ENCODE measurements at places on chromosomes 11 and 22.

DNA sequence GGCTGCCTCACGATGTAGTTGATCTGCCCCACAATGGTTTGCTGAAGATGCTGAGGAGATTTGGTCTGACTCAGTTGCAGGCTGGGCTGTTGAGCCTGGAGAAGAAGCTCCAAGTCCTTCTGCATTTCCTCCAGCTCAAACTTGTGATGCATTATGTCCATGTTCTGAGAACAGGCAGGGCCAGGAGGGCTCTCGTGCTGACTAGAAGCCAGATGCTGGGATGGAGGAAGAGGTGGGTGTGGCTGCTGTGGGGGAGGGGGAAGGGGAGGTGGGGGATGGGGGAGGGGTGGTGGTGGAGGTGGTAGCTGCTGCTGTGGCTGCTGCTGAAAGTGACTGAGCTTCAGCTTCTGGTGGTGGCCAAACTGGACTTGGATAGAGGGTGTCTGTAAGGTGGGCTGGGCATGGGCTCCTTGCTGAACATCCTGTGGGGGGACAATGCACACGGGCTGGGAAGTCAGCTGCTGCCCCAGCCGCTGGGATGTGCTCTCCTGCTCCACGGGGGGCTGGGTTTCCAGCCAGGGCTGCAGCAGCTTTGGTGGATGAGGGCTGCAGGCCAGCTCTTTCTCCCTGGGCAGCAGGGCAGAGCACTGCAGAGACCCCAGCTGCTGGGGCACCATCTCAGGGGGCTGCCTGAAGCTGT, 42.1 kb downstream of the TRIM66 start:
- DNase-seq = no peak

DNA sequence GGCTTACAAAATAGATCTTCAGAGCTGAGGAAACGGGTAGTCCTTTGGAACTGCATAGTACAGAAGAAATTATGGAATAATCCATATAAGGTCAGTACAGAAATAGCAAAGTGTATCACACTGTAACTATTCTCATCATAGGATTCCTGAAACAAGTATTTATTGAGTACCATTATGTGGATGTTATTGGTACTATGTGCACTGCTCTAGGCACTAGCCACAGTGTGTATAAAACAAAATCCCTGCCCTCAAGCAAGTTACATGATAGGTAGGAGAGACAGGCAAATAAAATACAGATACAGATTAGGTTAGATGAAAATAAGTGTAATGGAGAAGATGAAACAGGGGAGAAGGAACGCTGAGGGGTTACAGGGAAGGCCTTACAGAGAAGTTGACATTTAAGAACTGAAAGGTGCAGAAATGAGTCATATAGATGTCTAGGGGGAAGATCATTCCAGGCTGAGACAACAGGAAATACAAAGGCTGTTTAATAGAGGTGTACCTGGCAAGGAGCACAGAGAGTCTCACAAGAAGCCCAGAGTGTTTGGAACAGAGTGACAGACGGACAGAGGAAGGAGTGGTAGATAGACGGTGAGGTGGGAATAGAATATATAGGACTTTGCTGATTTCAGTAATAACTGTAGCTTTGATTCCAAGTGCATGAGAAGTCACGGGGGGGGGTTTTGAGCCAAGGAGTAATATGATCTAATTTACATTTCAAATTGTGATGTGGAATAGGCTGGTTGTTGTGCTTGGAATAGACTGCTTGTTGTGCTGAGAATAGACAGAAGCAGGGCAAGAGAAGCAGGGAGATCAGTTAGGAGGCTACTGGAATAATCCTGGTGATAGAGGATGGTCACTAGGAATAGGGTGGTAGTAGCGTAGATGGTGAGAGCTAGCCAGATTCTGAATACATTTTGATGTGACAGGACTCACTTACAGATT, 13.7 kb downstream of the RNF141 start:
- no peak for DNase-seq

DNA sequence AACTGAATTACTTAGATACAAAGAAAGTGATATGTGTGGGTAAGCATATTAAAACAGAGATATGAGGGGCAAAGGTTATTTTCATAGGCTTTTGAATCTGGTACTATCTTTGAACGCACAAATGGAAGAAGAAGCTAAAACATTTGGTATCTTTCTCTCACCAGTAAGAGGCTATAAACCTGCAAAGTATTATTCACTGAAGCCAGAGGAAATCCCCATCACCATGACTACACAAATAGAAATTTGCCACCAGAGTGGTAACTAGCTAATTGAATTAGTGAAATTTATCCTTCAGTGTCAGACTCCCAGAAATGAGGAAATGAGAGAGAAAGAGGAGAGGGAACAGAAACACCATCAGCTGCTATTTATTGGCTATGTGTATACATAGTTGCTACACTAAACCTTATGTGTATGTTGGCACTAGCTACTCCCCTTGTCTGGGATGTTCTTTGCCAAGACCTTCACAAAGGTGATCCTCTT, 503.4 kb downstream of the DLG2 start:
- DNase-seq = no peak

DNA sequence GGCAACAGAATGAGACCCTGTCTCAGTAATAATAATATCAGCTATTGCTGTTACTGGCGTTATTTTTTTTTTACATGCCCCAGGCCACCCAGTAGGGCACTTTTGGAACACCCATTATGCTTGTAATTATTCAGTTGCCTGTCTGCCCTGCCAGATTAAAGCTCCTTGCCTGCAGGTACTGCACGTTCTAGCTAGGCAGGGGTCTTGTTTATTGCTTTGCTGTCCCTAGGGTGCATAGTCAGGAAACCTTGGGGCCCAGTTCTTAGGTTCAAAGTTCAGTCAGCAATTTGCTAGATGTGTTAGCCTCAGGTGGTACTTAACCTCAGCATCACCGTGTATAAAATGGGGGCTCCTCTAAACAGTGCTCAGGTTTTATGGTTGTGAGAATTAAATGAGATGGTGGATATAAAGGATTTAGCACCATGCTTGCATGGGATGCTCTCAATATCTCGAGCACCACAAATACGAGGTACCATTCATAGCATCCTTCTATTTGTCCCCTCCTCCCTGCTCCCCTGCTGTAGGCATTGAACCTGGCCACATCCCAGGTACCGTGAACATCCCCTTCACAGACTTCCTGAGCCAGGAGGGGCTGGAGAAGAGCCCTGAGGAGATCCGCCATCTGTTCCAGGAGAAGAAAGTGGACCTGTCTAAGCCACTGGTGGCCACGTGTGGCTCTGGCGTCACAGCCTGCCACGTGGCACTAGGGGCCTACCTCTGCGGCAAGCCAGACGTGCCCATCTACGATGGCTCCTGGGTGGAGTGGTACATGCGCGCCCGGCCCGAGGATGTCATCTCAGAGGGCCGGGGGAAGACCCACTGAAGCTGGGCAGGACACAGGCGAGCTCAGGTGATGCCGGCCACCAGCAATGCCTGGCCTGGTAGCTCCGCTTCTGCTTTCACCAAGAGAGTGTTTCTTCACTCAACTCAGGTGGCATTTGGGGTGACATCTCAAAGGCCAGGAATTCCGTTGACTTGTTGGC, 9.4 kb downstream of the MPST start:
- DNase-seq = no peak

DNA sequence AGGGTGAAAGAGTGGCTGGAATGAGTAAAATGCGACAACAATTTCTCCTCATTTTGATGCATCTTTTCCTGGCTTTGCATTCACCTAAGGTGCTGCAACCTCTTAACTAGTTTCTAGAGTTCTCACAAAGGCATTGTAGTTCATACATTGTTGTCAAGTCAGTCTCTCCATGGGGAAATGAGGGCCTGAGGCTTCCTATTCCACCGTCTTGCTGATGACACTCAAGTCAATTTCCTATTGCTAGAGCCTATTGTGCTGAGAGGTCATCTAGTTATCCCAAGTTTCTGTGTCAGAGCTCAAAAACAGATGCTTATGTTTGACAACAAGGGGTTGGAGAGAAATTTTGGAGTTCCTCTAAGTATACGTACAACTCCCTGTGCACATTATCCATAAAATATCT, 11.6 kb upstream of the MS4A6A start:
- no peak for DNase-seq

DNA sequence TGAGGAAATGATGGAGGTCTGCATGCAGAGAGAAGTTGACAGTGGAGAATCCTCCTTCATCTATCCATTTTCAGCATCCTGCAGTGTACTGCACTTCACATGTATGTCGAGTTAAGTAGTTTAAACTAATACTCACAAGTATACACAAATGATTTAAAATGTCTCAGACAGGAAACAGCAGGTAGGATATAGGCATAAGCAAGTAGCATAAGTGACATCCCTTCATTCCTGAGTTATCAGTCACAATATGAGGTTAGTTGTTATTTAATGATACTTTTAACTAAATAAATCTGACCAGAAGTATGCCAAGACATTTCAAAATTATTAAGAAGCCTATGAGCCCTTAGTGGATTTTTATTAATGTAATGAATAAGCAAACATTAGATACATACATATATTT, 37.4 kb downstream of the MTMR2 start:
- DNase-seq = no peak

DNA sequence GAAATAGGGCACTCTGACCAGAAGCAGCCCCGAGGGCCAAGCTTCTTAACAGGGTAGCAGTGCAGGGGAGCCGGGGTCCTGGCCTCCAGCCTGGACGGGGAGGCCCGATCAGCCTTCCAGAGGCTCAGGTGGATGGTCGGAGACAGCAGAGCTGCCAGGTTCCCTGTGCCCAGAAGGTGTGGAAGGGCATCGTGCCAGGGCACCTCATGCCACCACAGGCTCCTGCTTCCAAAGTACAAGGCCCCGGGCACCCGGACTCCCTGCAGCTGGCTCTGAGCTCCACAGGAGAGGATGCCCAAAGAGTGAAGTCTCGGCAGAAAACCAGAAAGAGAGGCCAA, 14.3 kb downstream of the EHD1 start:
- DNase-seq = no peak

GRCh38 chr22:37904572-37905533, 1.2 kb upstream of the MICALL1 start:
- no peak for DNase-seq

DNA sequence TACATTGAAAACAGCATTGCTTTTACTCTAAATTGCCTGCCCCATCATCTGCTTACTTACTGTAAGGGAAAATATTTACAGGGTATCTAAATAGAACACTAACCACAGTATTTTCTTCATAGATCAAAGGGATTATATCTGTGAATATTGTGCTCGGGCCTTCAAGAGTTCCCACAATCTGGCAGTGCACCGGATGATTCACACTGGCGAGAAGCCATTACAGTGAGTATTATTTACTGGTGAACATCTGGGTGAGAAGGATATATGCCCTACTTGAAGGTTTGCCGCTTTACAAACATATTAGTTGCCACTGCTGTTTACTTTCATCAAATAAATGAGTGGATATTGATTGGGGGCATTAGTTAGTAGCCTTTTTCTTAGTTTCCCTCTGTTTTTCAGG, 5.9 kb upstream of the CNTF start:
- DNase-seq = no peak

DNA sequence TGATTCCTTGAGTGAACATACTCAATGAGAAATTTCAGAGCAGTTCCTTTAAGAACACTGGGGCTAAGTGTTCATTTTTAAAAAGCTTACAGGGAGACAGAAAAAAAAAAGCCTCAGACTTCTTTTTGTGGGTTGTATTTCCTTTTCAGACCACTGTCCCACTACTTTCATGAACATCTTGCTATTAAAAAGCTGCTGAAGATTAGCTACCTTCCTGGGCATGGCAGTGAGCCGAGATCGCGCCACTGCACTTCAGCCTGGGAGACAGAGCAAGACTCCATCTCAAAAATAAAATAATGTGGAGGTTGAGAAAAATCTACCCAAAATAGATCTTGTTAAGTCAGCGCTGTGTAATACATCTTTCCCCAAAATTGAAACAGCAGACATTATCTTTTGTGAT, 10.8 kb downstream of the TRAF6 start:
- no peak for DNase-seq

GRCh38 chr11:31702966-31703365, 108.2 kb downstream of the PAX6 start:
- no peak for DNase-seq

- no peak for DNase-seq
Observed at GRCh38 chr11:133515107-133515506, 17.2 kb downstream of the OPCML start.

GRCh38 chr11:8258289-8258688, 5.4 kb downstream of the LMO1 start:
- DNase-seq = no peak

DNA sequence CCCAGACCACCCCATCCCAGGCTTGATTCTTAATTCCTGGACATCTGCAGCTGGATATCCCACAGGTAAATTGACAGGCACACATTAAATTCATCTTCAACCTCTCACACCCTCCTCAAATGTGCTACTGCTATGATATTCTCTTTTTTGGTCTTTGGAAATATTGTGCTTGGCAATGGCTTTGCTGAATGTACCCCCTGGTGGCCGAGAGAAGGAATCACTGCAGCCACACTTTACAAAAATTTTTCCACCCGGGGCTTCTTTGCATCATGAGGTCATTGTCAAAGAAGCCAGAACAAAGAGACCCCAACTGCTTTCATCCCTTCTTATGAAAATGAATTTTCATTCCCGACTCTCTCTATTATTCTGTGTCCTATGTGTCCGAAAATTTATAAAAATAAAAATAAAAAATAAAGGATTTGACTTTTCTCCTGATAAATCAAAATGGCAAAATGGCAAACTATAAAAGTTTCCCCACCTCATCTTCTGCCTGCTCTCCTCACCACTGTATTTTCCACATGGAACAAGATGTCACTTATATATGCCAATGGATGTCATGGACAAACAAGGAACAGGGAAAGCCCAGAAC, 15.0 kb upstream of the CYB5R2 start:
- peak; percentile 50 for DNase-seq

- DNase-seq = no peak
Observed at GRCh38 chr11:76206327-76207081, at the start of gene WNT11. WNT11 (minus strand) TSS chr11:76206502; CDS start chr11:76206407, 95 bp downstream.

GRCh38 chr11:128532572-128533091, 54.7 kb downstream of the ETS1 start:
- no peak for DNase-seq

- no peak for DNase-seq
Observed at GRCh38 chr11:130247319-130247718, 67.4 kb downstream of the ZBTB44 start.

DNA sequence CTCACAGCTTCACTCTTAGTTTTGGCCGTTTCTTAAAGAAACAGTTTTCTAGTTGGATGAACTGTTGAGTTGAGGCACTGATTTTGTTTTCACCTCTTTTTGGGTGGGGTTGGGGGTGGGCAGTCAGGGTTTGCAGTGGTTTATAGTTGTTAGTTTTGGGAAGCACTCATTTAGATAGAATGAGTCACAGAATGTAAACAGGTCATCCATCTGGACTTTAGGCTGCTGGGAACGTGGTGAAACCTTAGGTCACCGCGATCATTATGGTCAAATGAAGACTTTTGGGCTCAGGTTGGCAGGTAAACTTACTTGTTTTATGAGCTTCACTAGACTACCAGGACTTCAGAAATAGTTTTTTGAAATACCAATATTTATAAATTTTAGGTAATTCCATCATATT, 48.4 kb downstream of the CSTPP1 start:
- no peak for DNase-seq

- DNase-seq = no peak
Observed at GRCh38 chr22:36185828-36186624, 15.6 kb downstream of the APOL4 start.

- DNase-seq = no peak
Observed at GRCh38 chr11:66219846-66220565, 48.4 kb upstream of the RAB1B start.

- no peak for DNase-seq
Observed at GRCh38 chr11:131584785-131585592, 214.6 kb downstream of the NTM start.

GRCh38 chr11:102868339-102868738, 6.4 kb downstream of the MMP12 start:
- no peak for DNase-seq
